ENCODE measurements at places on chromosomes 11 and 22.

GRCh38 chr22:39080052-39080762, 3.1 kb downstream of the APOBEC3G start:
- no peak for DNase-seq

DNA sequence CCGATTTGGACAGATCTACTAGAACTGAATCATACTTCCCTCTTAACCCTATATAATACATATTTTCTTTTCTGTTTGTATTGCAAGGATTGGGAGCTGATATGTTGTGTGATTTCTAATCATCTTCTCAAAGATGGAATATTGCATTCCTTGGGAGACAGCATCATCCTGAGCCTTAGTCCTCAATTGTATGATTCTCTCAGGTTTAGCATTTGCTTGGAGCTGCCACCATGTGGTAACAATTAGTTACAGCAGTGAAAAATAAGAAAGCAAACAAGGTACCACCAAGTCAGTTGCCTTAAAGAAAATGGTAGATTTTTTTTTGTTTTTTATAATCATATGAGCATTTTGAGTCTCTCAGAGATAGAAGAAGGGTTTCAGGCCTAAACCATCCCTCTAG, 11.9 kb downstream of the SNX19 start:
- DNase-seq = peak; percentile 23

GRCh38 chr22:38657045-38657909, 839 bp downstream of the CBY1 start:
- peak; percentile 5 for DNase-seq

- peak; percentile 81 for DNase-seq
These were observed 420.9 kb downstream of the METTL15 start for GRCh38 chr11:28529046-28529445.

GRCh38 chr22:49295465-49295743, 532.3 kb downstream of the BRD1 start:
- no peak for DNase-seq

DNA sequence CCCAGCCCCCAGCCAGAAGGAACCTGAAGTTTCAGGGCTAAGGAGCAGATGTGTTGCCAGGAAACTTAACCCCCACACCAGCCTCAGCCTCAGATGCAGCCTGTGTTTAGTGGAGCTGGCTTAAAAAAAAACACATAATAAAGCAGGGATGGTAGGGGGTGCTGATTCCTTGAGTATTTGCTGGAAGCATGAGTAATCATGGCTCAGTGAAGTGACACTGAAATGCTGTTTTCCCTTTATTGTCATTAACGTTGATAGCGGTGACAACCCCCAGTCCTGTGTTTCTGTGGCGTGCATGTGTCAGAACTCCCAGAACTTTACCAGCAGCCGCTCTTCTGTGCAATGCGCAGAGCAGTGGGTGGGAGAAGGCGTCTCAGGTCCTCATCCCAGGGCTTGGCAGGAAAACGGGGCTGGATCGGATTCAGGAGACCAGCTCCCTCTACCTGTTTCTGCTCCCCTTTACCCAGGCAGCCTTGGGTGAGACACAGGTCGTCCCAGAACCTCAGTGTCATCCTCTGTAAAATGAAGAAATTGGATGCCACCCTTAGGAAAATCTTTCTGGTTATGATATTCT, 1282.1 kb downstream of the TBC1D22A start:
- no peak for DNase-seq

- no peak for DNase-seq
These were observed 8.7 kb downstream of the EHD1 start for GRCh38 chr11:64869571-64870175.

GRCh38 chr22:26848244-26848920, 191.0 kb downstream of the MIAT start:
- peak; percentile 53 for DNase-seq

DNA sequence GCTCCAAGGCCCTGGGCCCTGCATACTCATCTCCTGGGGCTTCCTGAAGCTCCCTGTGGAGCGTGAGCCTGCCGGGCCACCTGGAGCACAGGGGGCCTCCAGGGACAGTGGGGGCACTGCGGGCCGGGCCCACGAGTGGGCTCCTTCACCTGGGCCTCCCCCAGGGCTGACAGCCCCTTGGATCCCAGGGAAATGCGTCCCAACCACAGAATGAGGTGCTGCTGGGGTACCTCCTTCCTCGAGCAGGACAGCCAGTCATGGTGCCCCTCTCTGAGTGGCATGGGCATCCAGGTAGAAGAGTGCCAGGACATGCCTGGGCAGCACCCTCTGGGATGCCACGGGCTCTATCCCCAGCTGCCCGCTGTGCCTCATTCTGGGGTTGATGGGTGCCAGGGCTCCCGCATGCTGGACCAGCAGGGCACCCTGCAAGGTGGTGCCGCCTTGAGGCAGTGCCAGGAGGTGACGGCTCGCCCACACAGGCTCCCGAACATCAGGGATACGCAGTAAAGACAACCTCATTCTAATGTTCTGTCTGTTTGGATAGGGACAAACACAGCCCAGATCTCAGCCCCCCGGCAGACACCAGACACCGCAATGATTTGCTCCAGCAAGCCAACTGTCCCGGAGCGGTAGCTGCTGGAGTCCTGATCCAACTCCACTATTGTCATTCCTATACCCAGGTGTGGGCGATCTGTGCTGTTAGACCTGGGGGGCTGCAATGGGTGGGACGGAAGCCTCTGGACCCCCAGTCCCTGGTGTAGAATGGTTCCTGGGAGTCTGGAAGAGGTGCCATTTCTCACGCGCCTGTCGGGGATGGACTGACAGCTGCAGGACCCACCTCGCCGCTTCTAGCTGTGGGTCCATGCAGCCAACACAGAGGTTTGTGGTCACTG, 25.8 kb downstream of the KRTAP5-5 start:
- no peak for DNase-seq

DNA sequence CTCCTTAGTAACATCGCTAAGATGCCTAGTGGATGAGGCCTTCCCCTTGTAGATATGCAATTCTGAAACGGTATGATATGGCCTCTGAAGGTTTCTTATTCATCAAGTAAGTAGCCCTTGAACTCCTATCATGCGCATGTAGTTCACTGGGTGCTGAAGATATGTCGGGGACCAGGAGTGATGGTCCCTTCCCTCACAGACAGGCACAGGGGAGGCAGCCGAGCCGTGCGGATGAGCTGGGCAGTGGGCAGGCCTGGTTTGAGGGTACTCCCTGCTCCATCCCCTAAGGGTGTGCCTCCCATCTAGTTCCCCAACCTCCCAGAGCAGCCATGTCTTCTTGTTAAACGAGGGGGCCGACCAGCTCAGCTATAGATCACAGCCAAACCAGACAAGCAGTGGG, 40.1 kb downstream of the TP53I11 start:
- no peak for DNase-seq

DNA sequence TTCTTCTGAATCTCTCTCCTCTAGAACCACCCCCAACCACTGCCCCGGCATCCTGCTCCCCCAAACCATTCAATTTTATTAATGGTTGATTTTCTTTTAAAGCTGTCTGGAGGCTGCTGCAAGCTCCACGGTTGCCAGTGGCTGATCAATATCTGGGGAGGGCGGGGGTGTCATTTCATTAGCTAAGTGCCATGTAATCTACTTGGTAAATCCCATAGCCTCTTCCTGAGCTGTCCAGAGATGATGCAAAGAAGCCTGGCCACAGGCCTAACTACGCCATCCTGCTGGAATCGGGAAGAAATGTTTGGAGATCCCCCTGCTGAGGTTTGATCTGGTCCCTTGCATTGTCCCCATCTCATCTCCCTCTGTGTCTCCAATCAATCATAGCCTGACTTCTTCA, 440.1 kb downstream of the MIAT start:
- no peak for DNase-seq

DNA sequence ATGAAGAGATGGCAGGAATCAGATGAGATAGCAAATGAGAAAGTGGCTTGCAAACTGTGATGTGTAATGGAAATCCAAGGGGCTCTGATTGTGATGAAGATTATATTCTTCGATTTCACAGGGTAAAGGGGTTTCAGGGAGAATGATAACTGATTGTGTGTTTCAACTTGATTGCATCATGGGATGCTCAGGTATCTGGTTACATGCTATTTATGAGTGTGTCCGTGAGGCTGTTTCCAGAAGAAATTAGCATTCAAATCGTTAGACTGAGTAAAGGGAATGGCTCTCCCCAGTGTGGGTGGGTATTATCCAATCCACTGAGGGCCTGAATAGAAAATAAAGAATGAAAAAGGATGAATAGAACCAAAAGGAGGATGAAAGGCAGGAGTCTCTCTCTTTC, 278.7 kb upstream of the LARGE1 start:
- no peak for DNase-seq

GRCh38 chr22:30665266-30665665, 2.4 kb downstream of the DUSP18 start:
- DNase-seq = no peak

GRCh38 chr11:15672825-15673224, 558.1 kb downstream of the INSC start:
- no peak for DNase-seq

GRCh38 chr11:14908214-14908880, 16.3 kb upstream of the CYP2R1 start:
- peak; percentile 34 for DNase-seq

GRCh38 chr11:97729546-97730272, 1291.0 kb upstream of the CNTN5 start:
- DNase-seq = no peak

DNA sequence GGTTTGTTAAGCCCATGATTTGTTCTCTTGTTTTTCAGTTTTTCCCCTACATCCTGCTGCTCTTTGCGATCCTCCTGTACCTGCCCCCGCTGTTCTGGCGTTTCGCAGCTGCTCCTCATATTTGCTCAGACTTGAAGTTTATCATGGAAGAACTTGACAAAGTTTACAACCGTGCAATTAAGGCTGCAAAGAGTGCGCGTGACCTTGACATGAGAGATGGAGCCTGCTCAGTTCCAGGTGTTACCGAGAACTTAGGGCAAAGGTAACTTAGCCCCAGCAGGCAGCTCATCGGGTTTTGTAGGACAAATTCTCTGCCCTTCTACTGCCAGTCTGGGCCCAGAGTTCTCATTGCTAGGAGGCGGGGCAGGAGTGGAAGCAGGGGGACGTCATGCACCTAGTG, 49.7 kb downstream of the PANX1 start:
- no peak for DNase-seq

- no peak for DNase-seq
These were observed 53.2 kb downstream of the RPUSD4 start for GRCh38 chr11:126158054-126158791.

DNA sequence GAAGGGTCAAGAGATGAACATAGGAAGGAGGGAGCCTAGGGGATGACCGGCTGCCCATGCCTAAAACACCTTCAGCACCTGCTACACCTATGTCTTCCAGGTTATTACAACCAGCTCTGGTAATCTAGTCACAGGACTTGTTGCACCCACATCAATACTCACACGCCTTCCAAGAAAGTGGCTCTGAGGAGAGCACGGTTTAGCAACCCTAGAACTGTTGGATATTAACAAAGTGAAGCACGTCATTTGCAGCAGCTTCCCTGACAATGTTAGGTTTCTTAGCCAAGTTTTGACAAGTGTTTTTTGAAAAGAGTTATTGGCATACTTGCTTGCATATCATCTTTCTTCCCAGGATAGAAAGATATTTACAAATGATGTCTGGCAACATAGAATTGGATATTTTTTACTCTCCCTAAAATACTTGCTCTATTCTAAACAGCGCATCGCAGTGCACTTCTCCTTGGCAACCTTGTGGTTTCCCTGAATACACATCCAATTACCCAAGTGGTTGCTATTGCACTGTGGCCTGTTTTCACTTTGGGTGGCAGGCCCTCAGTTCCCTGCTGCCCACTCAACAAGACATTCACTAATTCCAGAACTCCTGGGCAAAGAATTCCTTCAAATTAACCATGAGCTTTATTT, 94.3 kb upstream of the ARHGAP42 start:
- DNase-seq = no peak

DNA sequence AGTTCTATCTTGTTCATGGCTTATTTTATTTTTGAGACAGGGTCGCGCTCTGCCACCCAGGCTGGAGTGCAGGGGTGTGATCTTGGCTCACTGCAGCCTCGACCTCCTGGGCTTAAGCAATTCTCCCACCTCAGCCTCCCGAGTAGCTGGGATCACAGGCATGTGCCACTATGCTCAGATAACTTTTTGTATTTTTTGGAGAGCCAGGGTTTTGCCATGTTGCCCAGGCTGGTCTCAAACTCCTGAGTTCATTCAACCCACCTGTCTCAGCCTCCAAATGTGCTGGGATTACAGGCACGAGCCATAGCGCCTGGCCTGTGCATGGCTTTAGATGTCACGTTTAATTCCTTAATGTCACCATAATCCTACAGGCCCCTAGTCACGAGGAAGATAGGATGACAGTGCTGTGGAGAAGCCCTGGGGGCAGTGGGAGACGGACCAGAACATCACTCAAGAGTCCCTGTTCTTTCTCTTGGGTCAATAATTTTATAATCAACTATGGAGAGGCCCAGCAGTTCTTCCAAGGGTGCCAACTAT, 99.5 kb downstream of the RDX start:
- no peak for DNase-seq

GRCh38 chr11:45652781-45653180, 12.6 kb downstream of the CHST1 start:
- DNase-seq = peak; percentile 72

DNA sequence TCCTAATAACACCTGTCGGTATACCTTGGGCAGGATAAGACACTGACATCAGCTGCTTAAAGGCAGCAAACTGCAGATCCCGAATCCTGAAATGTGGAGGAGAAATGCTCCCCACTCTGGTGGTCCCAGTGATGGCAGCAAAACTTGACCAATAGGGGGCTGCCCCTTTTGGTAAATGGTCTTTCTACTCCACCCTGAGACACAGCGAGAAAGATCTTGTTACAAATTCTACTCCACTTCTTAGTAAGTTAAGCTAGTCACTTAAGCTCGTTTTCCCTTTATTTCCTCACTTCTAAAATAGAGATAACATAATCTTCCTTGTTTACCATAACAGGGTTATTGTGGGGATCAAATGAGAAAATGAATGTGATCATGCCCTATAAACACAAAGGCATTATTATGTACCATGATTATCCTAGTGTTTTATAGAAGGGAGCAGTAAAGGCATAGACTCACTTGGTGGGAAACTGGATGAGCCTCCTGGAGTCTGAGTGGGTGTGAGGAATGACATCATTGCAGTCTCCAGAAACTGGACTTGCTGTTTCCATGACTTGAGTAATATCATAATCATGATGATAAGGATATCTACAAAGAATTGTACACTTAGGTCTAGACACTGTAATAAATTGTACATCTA, 50.9 kb downstream of the ENDOD1 start:
- no peak for DNase-seq

DNA sequence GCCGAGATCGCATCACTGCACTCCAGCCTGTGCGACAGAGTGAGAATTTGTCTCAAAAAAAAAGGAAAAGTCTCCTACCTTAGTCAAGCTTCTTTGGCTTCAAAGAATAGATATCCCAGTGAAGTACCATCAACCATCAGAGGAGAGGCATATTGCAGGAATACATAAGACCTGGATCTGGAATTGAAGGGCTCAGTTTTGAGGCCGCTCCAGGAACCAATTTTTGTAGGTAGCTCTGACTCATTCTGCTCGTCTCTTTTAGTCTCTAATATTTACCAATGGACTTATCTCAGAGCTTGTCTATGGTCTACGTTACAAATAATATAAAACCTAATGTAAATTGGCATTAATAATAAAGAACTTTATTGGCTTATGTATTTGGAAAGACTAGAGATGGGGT, 8.2 kb upstream of the CCDC15 start:
- no peak for DNase-seq

GRCh38 chr11:100119176-100119575, 567.9 kb upstream of the ARHGAP42 start:
- no peak for DNase-seq

All from fibroblast of upper back skin (primary cell).